ENCODE measurements at places on chromosomes 6 and 20. TPM values are rescaled to one million over a fixed set of nuclear protein-coding genes. Genes with fewer than 3 reads are reported as not detected.

- DNase-seq = no peak
Observed at GRCh38 chr20:56348305-56348693, 10.5 kb upstream of the FAM210B start.

- DNase-seq = no peak
Observed at GRCh38 chr6:3861424-3861823, 12.3 kb downstream of the FAM50B start.

DNA sequence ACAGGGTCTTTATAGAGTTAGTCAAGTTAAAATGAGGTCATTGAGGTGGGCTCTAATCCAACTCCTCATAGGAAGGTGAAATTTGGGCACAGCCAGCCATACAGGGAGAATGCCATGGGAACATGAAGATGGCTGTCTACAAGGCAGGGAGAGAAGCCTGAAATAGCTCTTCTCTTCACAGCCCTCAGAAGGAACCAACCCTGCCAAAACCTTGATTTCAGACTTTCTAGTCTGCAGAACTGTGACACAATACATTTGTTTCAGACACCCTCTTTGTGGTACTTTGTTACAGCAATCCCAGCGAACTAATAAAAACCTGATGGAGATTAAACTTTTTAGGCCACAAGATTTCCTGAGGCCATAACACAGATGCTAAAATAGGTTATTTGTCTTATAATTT is 43.1 kb upstream of the HECA start:
- DNase-seq = no peak

DNA sequence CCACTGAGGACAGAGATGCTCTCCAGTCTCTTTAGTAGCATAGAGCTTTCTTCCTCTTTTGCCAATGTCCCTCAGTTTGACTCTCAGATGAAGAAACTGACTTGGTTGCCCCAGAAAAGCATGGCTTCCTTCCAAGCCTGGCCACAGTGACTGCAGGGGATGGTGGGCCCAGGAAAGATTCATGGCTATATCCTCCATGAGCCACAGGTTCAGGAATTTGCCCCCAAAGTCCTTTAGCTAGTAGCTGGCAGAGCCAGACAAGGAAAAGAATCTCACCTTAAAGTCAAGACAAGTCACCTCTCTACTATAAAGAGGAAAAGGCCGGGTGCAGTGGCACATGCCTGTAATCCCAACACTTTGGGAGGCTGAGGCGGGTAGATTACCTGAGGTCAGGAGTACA is 43.4 kb downstream of the TRAM2 start:
- DNase-seq = no peak

DNA sequence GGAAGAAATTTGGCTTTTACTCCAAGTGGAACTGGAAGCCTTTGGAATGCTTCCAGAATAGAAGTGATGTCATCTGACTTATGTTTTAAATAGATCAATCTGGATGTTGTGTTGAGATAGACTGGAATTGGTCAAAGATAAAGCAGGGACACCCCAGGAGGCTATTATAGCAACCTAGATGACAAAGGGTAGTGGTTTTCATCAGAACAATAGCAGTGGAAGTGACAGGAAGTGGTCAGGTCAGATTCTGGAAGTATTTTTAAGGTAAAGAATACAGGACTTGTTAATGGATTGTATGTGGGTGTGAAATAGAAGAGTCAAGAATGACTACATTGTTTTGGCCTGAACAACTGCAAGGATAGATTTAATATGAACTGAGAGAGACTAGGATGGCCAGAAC is 191.4 kb downstream of the ADGRB3 start:
- no peak for DNase-seq

DNA sequence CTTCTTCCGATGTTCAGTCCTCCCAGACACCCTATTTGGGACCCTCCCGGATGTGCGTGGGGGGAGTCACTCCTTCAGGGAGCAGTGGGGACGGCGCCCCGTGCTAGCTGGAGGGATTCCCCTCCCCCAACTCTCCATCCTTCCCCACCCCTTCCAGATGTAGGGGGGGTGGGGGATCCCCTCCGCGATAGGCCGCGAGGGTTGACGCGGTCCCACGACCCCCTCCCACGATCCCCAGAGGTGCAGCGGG is 548 bp downstream of the GNL1 start:
- DNase-seq = no peak

The MUCL3 gene
- total RNA-seq = not detected

The BTBD3 gene
- total RNA-seq = 24.7 TPM

The NKX2-4 gene
- 3.8 TPM for total RNA-seq

The SOBP gene
- total RNA-seq = 2.1 TPM

Measured in Daoy (cell line).